ENCODE measurements at places on chromosomes 16 and 17. TPM values are rescaled to one million over a fixed set of nuclear protein-coding genes. Genes with fewer than 3 reads are reported as not detected.

TMC7 gene
- total RNA-seq, result 0.51 TPM

GNAO1 gene
- total RNA-seq, result 0.26 TPM

NFE2L1 gene
- 162 TPM for total RNA-seq

GRCh38 chr17:72342061-72342460, 221.2 kb downstream of the SOX9 start:
- no peak for DNase-seq
